ENCODE measurements at places on chromosomes 6 and 20.

- DNase-seq, result no peak
These were observed 2.6 kb downstream of the PACSIN1 start for GRCh38 chr6:34468378-34468892.

DNA sequence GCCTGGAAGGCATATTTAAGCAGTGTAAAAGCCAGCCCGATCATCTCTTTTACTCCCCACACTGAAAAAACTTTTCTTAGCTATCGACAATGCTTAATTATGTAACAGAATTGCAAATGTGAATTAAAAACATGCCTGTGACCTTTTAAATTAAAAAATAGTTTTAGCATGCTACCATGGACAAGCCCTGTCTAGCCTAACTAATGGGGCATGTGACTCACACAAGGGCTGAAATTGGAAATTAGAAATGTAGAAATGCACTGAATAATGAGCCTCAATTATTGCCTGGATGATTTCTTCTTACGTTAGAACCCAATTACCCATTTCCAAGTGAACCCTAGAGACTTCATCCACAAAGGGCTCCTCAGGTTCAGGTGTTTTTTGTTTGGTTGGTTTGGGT, 82.7 kb downstream of the SIM1 start:
- no peak for DNase-seq

GRCh38 chr6:111478064-111478476, 4.9 kb downstream of the REV3L start:
- DNase-seq, result no peak

DNA sequence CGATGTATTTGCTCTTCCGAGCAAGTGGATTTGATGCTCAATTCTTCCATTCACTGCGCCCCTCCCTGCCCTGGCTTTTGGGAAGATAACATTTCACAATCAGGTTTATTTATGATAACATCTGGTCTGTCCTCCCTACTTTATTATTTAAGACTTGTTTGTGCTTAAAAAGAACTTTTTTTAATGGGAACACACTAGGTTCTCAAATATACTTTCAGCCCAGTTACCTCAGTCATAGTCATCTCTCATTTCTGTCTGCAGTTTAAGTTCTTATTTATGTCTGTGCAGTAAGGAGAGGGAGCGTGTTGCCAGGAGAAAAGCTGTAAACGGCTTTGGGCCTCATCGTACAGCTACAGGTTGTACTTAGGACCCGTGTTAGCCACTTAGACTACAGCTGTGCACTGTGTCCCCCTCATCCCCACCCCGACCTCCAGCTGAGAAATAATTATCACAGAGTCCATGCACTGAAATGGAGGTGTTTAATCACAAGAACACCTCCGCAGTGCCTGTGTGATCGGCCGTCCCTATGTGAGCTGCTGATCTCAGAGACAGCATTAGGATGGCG, 99.3 kb downstream of the RPP40 start:
- no peak for DNase-seq

GRCh38 chr20:57738484-57738883, 28.7 kb upstream of the PMEPA1 start:
- no peak for DNase-seq

All from left ventricle myocardium inferior (tissue), 1 donor.